Calu3 (cell line): ENCODE measurements at places on chromosomes 13 and 19.
A peak's percentile ranks its signal among the peaks of the same experiment; 100 is the strongest.

- no peak for DNase-seq
Measured at GRCh38 chr19:33390908-33391630, 17.6 kb downstream of the CEBPG start.

DNA sequence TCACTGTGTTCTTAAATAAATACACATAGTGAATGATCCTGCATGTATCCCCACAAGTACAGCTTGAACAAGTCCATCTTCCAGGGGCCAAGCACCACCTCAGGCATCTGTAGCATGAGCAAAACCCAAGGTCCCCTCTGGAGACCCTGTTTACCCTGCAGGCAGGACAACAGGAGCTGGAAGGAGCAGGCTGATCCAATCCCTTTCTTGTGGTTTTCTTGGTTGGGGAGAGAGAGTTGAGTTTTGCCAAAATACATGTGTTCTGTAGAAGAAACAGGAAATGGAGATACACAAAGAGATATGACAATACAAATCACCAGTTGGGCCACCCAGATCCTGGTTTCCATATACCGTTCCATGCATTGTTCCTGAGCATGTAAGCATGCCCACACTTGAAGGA lies 92.8 kb downstream of the SHISA2 start:
- DNase-seq = no peak

- DNase-seq = no peak
Measured at GRCh38 chr13:35894636-35895035, 236.5 kb downstream of the DCLK1 start.

- no peak for DNase-seq
Measured at GRCh38 chr13:106507560-106508274, 27.7 kb downstream of the EFNB2 start.

DNA sequence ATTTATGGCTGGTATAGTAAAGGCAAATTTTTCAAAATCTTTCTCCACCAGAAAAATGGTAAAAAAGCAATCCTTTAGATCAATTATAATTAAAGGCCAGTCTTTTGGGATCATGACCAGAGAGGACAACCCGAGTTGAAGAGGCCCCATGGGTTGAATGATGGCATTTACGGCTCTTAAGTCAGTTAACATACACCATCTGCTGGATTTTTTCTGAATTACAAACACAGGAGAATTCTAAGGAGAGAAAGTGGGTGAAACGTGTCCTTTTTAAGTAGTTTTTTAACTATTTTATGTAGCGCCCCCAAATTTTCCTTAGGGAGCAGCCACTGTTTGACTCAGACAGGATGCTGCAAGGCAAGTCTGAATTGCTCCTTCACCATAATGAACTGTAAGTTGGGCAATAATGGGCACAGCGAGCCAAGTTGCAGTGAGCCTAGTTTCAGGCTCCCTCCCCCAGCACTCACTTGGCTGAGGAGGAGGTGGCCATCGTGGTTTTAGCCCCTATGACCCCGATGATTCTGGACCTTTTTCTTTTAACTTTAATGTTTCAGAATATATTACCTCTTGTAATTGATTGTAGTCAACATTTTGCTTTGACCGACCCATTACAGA lies 13.6 kb upstream of the ZNF611 start:
- DNase-seq = no peak

DNA sequence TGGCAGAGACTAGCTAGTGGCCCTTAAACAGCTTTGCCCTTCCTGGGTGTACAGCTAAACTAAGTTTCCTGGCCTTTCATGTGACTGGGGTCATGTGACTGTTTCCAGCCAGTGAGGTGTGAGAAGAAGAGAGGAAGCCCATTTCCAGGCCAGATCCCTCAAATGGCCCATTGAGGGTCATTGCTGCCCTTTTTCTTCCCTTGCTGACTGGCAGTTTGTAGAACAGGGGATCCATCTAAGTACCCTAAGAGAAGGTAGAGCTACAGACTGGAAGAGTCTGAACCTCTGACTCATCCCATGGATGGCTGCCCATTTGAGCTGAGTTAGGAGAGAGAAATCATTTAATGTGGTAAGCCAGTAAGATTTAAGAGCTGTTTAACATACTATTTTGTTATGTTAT lies 2.8 kb downstream of the SWSAP1 start:
- DNase-seq = no peak

- DNase-seq = no peak
Measured at GRCh38 chr13:46142776-46143175, 37.9 kb upstream of the CPB2 start.

- DNase-seq = no peak
Measured at GRCh38 chr13:21973437-21974125, 302.7 kb downstream of the FGF9 start.

- DNase-seq = no peak
Measured at GRCh38 chr13:28147495-28147894, 9.2 kb downstream of the PAN3 start.

GRCh38 chr13:74921326-74921725 lies 560.6 kb downstream of the TBC1D4 start:
- DNase-seq = no peak

DNA sequence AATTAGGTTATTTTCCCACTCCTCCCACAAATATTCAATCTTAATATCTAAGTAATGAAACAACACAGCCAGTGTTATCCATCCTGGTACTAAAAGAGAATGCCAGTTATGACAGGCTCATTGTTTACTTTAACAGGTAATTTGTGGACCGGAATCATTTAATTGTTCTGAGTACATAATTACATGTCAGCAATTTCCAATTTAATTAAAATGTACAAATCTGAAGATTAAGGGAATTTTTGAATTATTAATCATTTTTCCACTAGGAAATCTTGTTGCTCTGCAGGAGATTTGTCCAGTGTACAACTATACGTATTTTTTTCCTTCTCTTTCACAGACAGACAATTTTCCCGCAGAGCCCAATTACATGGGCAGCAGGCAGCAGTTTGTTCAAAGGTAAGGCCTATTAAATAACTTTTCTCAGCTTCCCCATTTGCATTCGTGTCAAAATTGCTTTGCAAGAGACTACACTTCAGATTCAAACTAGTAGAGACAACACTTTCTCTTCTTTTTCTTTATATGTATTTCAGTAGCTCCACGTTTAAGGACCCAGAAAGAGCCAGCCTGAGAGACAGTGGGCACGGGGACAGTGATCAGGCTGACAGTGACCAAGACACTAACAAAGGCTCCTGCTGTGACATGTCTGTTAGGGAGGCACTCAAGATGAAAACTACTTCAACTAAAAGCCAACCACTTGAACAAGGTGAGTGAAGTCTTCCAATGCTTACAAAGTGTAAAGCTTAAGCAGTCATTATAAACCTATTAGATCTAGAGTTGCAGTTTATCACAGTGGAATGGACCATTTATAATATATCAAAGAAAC lies 34.8 kb downstream of the PCDH17 start:
- no peak for DNase-seq

DNA sequence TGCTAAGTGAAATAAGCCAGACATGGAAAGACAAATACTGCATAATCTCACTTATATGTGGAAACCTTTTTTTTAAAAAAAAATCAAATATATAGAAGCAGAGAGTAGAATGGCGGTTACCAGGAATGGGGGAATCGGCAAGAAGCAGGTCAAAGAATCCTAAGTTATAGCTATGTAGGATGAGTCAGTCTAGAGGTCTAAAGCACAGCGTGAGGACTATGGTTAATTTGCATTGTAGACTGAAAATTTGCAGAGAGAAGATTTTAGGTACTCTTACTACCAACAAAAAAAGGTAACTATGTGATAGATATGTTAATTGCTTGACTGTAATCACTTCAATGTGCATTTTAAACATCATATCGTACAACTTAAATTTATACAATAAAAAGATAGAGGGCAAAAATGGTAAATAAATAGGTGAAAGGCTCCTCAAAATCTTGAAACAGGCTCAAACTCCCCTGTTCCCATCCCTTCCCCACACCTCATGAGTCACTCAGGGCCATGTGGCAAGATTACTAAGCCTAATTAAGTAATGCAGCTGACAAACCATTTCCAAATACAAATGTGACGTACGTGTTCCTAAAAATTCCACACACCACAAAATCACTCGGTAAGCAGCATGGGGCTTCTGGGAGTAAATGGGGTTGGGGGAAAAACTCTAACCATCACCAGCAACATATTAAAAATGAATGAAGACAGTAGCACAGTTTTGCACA lies 159.0 kb downstream of the USP12 start:
- no peak for DNase-seq

- no peak for DNase-seq
Measured at GRCh38 chr13:50707628-50708027, 135.9 kb downstream of the DLEU7 start.

- peak; percentile 33 for DNase-seq
Measured at GRCh38 chr19:7869453-7869909, 4.7 kb downstream of the PRR36 start.

DNA sequence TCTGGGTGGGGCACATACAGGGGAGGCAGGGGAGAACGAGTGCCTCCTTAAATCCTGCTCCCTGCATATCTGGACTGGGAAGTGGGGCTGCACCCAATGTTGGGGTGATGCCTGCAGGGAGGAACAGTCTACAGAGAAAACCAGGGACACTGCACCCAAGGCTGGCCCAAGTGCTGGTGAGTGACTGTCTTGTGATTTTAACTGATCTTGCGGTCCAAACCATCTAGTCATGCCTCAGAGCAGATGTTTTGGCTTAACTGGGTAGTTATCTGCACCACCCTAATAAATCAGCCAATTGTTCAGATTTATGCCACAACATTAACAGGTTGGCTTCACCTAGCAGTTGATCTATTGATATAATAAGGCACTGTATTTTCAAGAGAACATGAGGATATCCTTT lies 219.2 kb upstream of the IRS2 start:
- DNase-seq = no peak

- no peak for DNase-seq
Measured at GRCh38 chr13:39835253-39835652, 179.8 kb downstream of the COG6 start.

DNA sequence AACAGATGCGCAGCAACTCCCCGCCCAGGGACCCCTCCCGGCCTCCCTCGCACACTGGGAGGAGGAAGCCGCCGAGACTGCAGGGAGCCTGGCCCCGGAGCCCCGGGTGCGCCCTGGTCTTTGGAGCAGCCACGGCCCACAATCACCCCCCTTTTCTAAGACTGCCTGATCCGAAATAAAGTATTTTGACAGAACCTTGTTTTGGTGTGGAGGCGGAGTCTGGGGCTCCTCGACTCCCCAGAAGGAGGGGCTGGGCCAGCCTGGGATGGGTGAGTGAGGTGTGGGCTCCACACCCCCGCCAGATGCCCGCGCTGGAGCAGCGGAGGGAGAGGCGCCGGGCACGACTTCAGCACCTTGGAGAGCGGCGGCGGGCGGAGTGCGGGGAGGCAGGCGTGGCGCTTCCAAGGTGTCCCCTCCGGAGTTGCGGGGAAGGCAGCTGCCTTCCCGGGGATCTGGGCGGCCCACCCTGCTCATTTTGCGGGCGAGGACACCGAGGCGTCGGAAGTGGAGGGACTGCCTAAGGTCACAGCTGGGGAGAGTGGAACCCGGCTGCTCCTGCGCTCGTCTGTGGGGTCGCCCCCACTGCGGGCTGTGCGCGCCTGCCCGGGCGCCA lies 9.4 kb downstream of the SIRT6 start:
- peak; percentile 71 for DNase-seq

GRCh38 chr13:94263038-94263437 lies 216.4 kb downstream of the DCT start:
- DNase-seq = no peak

DNA sequence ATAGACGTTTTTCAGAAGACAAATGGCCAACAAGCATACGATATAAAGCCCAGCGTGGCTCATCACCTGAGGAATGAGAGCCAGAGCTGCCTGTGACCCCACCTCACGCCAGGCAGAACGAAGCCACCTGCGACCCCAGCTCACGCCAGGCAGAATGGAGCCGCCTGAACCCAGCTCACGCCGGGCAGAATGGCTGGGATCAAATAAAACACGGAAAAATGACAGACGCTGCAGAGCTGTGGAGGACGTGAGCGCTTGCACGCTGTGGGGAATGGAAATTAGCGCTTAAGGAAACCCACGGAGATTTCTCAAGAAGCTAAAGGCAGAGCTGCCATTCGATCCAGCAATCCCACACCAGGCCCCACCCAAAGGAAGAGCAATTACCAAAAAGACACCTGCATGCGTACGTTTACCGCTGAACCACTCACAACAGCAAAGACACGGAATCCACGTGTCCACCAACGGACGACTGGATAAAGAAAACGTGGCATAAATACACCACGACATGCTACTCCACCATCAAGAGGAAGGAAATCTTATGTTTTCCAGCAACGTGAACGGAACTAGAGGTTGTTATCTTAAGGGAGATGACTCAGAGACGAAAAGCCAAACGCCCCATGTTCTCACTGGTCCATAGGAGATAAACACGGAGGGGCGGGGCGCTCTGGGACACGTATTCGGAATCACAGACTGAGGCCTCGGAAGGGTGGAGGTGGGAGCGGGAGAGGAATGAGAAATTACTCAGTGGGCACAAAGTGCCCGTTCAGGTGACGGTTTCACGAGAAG lies 30.7 kb upstream of the C13orf46 start:
- DNase-seq = no peak

GRCh38 chr19:46925548-46925950 lies 64.8 kb downstream of the ARHGAP35 start:
- peak; percentile 70 for DNase-seq

- DNase-seq = no peak
Measured at GRCh38 chr13:27583645-27584044, 36.7 kb downstream of the LNX2 start.

DNA sequence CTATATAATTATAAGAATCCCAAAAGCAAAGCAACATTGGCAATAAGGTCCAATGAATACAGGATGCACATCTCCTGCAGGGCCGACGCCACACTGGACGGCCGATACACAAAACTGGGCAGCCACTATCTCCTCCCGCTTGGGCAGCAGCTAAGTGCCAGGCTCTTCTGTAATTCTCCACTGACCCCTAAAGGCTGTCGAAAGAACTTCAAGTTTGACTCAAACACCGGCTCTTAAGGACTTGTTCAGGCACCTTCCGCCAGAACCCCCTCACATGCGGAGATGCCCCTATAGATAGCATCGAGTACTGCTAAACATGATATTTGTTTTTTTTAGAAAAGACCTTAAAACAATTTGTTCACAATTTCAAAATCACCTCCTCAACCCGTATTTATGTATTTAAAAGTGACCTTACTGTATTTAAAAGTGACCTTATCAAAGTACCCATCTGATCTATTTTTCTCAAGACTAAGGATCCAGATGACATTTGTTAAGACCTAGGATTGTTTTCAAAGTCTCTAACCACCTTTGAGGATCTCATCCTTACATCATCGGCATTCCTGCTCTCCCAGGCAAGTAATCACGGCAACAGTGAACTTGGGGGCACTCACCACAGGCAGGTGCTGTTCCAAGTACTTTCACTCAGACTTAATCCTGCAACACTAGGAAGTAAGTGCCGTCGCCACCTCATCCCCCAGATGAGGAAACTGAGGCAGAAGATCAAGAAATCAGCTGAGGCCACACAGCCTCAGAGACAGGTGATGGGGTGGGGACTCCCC lies 77.8 kb downstream of the TUBGCP3 start:
- DNase-seq = no peak
